ENCODE measurements at places on chromosomes 7 and 10.

DNA sequence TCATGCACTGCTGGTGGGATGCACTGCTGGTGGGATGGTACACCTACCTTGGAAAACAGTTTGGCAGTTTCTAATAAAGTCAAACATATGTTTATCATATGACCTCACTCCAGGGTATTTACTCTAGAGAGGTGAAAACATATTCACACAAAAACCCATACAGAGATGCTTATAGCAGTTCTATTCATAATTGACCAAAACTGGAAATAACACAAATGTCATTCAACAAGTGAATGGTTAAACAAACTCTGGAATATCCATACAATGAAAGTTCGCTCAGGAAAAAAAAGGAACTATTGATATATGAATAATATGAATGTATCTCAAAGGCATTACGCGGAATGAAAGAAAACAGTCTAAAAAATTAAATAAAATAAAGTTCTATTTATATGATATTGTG is 19.5 kb downstream of the CCDC71L start:
- DNase-seq: no peak

DNA sequence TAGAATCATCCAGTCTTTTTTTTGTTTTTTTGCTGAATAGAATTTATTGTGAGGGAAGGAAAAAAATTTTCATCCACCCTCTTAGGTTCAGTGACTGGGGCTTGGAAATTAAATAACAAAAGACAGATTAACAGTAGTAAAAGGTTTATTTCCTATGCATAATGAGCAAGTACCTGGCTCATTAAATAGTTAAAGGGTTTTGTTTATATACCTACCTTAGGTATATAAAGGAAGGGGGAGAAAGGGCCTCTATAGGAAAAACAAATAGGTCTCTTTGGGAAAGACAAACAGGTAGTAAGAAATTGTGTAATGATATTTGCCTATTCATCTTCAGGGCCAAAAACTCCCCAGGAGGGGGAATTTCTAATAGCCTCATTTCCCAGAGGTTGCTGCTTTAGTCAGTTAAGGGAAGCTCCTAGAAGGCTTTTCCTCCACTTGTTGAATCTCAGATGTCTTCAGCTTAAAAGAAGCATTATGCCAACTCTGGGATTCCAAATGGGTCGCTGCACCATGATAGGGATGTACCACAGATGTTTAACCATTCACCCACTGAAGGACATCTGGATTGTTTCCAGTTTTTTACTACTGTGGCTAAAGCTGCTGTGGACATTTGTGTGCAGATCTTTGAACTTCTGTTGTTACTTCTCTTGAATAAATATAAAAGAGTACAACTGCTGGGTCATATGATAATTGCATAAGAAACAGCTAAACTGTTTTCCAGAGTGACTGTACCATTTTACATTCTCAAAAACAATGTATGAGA is 11.3 kb downstream of the ACADSB start:
- DNase-seq: no peak

GRCh38 chr10:25701652-25702051 is 232.4 kb upstream of the MYO3A start:
- DNase-seq: no peak

- DNase-seq: no peak
Measured at GRCh38 chr10:72485701-72486100, 131.0 kb upstream of the DNAJB12 start.

DNA sequence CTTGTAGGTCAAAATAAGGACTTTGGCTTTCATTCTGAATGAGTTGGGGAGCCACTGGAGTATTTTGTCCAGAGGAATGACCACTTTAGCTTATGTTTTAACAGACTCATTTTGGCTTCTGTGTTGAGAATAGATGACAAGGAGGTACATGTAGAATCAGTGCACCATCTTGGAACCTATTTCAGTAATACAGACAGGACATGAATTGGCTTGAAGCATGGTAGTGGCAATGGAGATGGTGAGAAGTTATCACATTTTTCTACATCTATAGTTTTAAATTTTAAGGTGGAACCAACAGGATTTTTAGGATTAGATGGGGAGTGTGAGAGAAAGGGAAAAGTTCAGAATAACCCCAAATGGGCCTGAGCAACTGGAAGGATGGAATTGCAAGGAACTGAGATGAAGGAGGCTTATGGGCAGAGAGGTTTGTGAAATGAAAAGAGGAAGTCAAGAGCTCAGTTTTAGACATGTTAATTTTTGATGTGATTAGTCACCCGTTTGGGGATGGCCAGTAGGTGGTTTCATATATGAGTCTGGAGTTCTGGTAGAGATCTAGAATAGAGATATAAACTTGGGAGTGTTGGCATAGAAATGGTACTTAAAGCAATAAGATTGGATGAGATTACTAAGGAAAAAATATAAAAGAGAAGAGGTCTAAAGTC is 89.2 kb upstream of the JAZF1 start:
- no peak for DNase-seq

- no peak for DNase-seq
Measured at GRCh38 chr7:121798453-121798840, 74.5 kb upstream of the PTPRZ1 start.

- DNase-seq: no peak
Measured at GRCh38 chr10:111177379-111177778, 100.5 kb downstream of the ADRA2A start.

DNA sequence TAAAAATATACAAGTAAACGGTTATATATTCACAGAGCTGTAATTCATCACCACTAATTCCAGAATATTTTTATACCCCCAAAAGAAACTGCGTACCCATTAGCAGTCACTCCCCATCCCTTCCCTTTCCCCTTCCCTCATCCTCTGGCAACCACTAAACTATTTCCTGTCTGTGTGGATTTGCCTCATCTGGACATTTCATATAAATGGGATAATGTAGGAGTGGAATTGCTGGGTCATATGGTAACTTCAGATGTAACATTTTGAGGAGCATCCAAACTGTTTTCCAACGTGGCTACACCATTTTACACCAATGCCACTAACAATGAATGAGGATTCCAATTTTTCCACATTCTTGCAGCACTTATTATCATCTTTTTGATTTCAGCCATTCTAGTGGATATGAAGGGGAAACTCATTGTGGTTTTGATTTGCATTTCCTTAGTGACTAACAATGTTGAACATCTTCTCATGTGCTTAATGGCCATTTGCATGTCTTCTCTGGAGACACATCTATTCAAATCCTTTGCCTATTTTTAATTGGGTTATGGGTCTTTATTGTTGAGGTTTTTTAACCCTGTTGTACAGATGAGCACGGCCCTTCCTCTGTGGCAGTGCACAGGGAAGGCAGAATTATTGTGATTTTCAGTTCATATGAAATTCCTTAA is 79.2 kb downstream of the RBM20 start:
- no peak for DNase-seq

- no peak for DNase-seq
Measured at GRCh38 chr7:93147363-93147762, 822 bp downstream of the SAMD9L start.

GRCh38 chr7:136657482-136657921 is 210.9 kb upstream of the CHRM2 start:
- no peak for DNase-seq

DNA sequence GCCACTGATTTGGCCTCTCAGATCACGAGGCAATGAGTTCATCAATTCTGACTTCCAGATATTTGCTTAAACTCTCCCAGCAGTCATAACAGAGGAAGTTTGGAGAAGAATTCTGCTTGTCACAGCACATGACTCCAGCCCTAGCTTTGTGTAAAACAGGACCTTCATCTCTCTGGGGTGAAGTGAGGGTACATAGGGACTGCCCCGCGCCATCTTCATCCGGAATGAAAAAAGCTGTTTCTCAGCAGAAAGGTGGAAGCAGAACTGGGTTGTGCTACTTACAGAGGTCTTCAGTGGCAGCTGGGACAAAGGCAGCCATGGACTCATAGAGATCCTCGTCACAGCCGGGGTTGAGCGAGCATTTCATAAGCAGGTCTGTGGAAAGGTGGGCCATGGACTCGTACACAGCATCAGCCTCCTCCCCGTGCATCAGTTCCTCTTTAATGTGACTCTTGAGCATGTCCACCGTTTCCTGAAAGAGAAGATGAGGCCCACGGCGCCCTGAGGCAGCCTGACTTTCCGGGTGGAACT is 58.4 kb upstream of the TM9SF3 start:
- DNase-seq: no peak

DNA sequence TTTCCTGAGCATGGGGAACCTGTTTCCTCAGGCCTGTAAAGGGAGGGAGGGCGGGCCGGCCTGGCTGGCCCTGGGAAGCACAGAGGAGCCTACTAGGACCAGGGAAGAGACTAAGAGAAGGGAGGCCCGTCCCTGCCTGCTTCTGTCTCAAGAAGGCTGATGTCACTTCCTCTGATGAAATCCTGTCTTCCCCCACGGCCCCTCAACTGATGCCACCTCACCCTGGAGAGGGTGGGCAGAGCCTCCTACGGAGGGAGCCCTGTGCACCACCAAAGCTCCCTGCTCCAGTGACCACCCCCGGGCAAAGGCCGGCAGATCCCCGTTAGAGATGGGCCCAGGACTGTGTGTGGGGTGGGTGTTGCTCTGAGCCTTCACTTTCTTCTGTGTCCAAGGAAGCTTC is 1.0 kb upstream of the PILRA start:
- no peak for DNase-seq

GRCh38 chr10:23158370-23158769 is 33.7 kb upstream of the PTF1A start:
- peak; percentile 4 for DNase-seq

DNA sequence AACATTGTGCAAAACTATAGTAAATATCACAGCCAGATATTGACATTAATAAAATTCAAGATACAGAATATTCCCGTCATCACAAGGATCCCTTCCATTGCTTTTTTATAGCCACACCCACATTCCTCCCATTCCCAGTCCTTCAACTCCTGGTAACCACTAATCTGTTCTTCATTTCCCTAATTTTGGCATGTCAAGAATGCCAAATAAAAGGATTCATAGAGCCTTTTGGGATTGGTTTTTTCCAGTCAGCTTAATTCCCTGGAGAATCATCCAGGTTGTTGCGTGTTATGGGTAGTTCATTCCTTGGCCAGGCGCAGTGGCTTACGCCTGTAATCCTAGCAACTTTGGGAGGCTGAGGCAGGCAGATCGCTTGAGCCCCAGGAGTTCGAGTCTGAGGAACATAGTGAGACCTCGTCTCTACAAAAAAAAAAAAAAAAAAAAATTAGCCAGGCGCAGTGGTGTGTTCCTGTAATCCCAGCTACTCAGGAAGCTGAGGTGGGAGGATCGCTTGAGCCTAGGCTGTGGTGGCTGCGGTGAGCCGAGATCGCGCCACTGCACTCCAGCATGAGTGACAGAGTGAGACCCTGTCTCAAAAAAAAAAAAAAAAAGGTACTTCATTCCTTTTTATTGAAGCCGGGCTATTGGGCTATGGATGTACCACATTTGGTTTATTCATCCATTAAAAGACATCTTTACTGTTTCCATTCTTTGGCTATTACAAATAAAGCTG is 2.7 kb downstream of the OGDH start:
- no peak for DNase-seq

- no peak for DNase-seq
Measured at GRCh38 chr7:151252561-151252835, 4.0 kb upstream of the SMARCD3 start.

GRCh38 chr7:127034186-127034806 is 218.4 kb downstream of the GRM8 start:
- no peak for DNase-seq

GRCh38 chr10:76270464-76270863 is 839.0 kb downstream of the LRMDA start:
- DNase-seq: no peak

GRCh38 chr7:94288096-94288495 is 106.6 kb upstream of the COL1A2 start:
- DNase-seq: no peak

DNA sequence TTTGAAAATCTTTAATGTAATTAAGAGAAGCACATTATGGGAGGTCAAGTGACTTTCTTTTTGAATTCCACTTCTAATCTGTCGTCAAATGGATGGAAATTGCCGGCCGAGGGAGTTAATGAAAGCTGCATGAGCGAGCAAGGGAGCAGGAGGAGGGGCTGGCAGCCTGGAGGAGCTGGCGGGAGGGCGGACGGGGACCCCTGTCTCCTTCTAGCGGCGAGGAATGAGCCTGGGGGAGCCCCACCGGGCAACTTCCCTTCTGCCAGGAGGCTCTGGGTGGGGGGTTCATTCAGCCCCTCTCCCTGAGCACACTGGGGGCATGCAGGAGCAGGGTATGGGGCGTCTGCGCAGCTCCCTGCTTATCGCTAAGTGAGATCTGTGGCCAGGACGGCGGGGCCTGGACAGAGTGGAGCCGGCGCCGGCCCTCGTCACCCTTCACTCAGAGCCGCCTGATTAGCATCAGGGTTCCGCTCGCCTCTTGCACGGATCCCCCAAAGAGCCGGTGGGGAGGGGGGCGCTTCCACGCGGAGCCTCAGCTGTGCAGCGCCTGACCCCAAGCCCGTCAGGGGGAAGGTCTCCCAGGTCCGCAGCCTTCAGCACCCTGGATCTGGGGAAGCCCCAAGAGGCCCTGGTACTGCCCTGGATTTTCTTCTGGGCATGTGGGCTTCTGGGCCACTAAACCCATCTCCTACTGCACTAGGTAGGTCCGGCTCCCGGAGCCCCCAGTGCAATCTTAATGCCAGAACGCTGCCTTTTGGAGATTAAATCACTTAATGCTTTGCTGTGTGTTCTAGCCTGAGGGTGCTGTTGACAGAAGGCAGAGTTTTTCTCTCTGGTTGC is 680.8 kb downstream of the LRMDA start:
- DNase-seq: no peak

DNA sequence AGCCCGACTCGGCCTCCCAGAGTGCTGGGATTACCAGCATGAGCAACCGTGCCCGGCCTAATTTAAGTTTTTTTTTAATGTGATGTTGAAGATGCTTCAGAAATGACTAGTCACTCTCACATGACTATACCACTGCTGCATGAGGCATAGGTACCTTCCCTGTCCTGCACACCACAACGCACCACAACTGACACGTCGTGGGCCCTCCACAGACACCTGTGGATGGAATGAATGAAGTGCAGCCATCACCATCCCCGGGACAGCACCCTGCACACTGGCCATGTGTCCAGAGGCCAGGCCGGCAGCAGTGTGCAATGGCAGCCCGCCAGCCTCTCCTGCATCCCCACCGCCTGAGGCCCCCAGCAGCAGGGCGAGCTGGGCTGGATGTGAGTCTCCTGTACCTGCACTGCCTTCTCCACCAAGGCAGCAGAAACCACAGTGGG is 55.1 kb downstream of the VOPP1 start:
- no peak for DNase-seq

DNA sequence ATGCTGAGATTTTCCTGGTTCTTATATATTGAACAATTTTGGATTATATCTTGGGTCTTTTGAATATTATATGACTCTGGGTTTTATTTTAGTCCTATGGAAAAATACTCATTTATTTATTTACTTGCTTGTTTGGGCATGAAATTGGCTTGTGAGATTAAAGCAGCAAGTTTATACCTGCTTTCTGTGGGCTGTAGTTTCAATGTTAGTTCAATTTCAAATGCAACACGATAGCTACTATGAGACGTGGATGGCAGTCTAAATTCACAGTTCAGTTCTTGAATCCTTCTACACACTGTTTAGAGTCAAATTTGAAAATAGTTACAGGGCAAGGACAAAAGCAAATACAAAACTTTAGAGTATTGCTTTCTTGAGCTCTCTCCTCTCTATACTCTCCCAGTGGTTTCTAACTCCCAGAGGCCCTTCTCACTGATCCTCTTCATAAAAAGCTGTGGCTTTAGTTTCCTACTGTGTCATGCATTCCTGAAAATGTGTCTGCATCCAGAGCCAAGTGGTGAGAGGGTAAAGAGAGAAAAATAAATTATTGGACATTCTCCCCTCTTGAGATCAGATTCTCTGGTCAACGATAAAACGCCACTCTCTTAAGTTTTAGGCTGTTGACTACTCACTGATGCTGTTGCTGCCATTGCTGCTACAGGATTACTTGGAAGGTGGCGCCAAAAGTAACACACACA is 34.4 kb downstream of the POLR1F start:
- DNase-seq: no peak
